ENCODE measurements at places on chromosomes 3 and 15. TPM values are rescaled to one million over a fixed set of nuclear protein-coding genes. Genes with fewer than 3 reads are reported as not detected.

DNA sequence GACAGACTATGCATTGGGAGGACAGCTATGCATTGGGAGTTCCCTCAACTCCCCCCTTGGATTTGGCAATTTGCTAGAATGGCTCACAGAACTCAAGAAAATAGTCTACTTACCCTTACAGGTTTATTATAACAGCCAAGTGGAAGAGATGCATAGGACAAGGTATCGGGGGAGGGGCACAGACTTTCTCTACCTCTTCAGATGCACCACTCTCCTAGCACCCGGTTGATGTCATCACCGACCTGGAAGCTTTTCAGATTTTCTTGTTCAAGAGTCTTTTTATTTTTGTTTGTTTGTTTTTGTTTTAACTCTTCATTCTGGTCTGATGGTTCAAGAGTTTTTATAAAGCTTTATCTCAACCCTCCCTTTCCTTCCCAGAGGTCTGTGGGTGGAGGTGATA is 20.7 kb upstream of the ADAMTS9 start:
- DNase-seq: no peak

Gene SYNPR
- total RNA-seq: not detected

DNA sequence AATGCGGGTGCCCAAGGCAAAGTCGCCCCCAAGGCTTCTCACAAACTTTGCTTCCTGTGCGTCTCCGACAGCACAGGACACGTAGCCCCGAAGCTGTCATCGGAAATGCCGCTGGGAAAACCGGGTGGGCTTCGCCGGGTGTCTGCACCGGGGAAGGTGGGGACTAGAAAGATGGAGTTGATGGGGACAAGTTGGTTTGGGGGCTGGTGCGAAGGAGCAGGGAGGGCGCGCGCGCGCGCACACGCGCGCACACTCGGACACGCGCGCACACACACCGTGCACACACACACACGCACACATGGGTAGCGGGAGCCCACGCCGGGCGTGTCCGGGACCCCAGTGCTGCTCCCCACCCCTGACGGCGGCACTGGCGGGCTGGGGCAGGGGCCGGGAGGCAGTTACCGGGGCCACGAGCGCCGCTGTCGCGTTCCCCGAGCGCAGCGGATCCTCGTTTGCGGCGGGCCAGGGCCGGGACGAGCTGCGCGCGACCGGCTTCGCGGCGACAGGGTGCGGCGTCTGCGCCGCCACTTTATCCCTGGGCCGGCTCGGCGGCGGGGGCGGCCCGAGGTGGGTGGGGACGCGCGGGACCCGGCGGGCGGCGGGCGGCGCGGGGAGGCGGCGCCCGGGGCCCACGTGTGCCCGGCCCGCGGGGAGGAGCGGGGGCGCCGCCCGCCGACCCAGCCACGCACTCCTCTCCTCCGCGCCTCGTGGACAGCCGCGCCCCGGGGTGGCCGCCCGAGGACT is 539 bp upstream of the MGLL start:
- DNase-seq: peak; percentile 53

Gene IL5RA
- total RNA-seq: not detected

Gene CEMIP
- 17.2 TPM for total RNA-seq

- no peak for DNase-seq
Observed at GRCh38 chr3:136276049-136276755, 26.1 kb downstream of the PCCB start.

GRCh38 chr15:69848551-69849231 is 249.0 kb downstream of the TLE3 start:
- DNase-seq: no peak

GRCh38 chr15:39942753-39943150 is 8.8 kb downstream of the EIF2AK4 start:
- DNase-seq: no peak

- DNase-seq: peak; percentile 83
Observed at GRCh38 chr3:46297658-46298423, 55.6 kb downstream of the CCR3 start.

GRCh38 chr3:40042752-40043443 is 233.5 kb downstream of the MYRIP start:
- DNase-seq: no peak

DNA sequence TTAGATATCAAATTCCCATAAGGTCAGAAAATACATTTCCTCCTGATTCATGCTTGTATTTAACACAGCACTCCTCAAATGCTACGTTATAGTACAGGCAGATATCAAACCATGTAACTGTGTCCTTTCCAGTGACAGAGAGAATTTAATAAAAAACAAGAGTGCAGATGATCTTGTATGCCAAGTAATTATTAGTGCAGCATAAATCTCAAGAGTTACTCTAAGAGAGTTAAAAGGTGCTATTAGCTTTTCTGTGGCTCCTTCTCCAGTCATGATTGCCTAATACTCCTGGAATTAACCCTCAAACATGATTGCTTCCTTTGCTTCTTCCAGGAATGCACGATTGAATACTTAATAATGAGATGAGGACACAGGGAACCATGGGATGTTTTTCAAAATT is 413.0 kb upstream of the DPH6 start:
- DNase-seq: no peak

Gene TEX9
- total RNA-seq: 3.1 TPM

DNA sequence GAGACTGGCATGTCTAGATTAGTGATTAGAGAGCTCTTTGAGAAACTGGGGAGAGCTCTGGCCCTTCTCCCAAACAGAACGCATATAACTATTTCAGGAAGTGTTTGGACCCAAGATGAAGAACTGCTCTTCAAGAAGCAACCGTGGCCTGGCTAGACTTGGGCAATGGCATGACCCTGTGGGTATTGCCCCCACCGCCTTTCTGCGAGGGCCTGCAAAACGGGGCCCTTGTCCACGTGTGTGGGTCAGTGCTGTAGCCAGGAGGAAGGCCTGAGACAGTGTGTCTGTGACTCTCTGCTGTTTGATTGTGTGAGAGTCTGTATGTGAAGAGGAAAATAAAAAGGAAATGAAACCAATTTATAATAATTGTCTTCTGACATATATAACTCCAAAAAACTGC is 42.5 kb downstream of the EEFSEC start:
- DNase-seq: no peak

DNA sequence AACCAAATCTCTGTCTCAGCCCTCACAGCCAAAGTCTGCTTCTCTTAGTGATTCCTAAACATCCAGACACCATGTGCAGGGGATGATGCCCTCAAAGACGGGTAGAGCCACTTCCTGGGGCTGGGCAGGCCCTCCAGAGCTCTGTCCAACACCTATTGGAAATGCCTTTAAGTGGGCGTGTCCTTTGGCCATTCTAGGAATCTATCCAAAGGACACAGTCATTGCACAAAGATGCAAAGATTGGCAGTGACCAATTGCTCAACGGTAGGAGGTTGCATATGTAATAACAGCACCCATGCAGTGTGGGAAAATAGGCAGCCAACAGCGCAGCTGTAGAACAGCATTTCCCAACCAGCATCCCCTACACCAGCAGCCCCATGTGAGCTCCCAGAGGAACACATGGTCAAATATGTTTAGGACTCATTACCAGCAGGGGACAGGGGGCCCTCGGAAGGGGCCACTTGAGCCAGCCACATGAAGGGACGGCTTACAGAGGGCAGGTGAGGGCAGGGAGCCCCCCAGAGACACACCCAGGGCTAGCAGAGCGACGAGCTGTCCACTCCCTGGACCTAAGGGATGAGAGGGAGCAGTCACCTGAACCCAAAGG is 142.8 kb upstream of the IQSEC1 start:
- DNase-seq: no peak

DNA sequence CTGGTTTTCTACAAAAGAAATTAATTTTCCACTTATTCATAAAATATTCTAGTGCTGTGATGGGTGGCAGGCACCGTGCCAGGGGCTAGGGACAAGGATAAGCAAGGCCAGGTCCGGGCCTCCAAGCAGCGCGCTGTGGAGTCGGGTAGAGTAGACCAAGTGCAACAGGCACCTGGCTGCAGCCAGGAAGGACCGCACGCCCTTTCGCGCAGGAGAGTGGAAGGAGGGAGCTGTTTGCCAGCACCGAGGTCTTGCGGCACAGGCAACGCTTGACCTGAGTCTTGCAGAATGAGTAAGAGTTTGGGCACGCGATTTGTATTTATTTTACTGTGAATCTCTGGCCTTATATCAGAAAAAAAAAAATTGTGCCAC is at the start of gene CASR:
Gene CASR (plus strand): TSS at position 148 of the 372 bp plus-strand sequence. CDS start 70,522 bp downstream, outside the sequence.
- DNase-seq: no peak

- DNase-seq: no peak
Observed at GRCh38 chr15:74159773-74160172, 13.7 kb upstream of the ISLR start.

DNA sequence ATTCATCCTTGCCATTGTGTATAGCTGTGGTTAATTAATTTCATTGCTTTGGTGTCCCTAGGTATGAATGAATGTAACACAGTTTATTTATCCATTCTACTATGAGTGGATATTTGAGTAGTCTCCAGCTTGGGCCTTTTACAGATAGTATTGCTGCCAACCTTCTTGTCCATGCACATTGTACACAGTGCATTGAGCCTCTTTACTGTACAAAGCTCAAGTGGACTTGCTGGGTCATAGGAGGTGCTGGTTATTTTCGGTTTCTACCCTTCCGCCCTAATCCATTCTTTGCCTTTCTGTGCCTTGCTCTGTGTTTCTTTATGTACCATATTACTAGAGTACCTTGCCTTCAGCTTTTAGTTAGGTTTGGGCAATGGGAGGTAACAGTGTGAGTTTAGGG is 60.7 kb downstream of the DUT start:
- no peak for DNase-seq

- peak; percentile 60 for DNase-seq
Observed at GRCh38 chr3:145017959-145018358, 1046.3 kb downstream of the DIPK2A start.

GRCh38 chr3:18446149-18446825 is 21.1 kb upstream of the SATB1 start:
- DNase-seq: no peak

DNA sequence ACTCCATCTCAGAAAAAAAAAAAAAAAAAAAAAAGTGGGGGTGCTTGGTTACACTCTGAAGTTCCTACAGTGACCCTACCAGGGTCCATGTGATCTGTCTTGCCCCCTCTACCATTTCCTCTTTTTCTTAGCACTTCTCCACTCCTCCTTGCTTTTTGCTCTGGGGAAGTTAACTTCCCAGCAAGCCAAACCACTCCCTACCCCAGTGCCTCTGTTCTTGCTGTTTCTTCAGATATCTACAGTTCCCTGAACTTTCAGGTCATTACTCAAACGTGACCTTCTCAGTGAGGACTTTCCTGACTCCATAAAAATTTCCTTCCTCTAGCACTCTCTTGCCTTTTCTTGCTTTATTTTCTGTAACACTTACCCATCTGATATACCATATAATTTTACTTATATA is 61.1 kb upstream of the GCNT3 start:
- DNase-seq: no peak

DNA sequence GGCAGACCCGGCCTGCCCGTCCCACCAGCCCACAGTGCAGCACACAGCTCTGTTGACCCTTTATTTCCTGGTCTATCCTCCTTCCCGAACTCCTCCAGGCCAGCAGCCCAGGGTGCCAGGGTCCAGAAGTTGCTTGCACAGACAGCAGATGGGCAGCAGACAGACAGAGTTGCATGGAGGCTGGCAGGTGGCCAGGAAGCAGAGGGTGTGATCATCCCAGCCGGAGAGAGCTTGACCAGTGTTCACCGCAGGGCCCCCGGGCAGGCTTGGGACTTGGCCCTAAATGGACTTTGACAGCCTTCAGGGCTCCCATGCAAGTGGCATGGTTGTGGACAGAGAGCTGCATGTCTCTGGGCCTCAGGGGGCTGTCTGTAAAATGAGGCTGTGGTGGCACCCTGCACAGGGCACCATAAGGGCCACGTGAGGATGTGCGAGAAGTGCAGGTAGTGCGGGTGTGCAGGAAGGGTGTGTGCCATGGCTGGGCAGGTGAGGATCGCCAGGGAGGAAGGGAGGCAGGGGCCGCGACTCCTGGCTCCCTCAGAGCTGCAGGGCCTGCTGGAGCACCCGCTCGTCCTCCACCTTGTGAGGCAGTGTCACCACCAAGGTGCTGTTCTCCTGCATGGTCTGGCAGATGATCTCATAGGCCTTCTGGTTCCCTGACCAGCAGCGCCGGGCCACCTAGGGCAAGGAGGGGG is 6.3 kb upstream of the ZXDC start:
- peak; percentile 83 for DNase-seq

- DNase-seq: no peak
Observed at GRCh38 chr15:92878593-92879053, 21.5 kb upstream of the CHD2 start.

DNA sequence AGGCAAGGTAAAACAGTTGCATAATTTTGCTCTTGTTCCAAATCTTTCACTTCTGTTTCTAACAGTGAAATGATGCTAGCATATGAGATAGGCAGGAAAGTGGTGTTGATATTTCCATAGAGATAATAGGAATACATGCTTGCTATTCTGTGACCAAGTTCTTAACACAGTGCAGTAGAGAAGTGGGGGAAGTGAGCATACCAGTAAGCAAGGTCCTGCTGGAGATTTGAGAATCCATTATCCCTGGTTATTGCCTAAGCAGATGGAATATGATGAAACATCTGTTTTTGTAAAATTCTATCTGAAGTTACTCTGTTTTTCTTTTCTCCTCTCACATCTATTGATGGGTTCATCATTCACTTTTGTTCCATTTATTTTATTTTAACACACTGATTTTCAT is 28.7 kb downstream of the USP8 start:
- no peak for DNase-seq

GRCh38 chr3:184341925-184342324 is 4.5 kb downstream of the FAM131A start:
- no peak for DNase-seq

DNA sequence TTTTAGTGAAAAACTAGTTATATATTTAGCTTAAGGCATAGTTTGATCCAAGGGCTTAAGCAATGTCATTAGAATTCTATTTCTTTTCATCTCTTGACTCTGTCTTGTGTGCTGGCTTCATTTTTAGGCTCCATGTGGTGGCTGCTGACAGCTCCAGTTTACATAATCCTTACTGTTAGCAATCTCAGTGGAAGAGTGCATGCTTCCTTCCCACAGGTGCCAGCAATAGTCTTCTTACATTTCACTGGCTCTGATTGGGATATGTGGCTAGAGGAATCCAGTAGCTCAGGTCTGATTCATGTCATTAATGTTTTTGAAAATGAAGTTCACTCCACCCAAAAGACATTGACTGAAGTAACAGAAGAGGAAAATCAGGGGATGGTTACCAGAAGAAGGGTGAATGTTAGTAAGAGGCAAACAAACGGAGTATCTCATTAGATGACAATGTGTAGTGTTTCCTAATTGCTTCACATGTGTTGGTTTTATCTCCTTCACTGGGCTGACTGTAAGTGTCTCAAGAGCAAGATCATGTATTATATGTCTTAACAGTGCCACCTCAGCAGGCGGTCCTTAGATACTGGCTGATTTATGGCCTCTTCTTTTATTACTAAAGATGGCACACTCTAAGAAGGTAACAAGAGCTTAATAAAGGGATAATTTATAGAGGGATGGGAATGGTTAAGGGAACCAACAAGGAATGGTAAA is 25.6 kb upstream of the TCF12 start:
- DNase-seq: peak; percentile 70

- DNase-seq: no peak
Observed at GRCh38 chr15:65971741-65971995, 102.4 kb downstream of the RAB11A start.
